ENCODE measurements at places on chromosomes 2 and 18.

DNA sequence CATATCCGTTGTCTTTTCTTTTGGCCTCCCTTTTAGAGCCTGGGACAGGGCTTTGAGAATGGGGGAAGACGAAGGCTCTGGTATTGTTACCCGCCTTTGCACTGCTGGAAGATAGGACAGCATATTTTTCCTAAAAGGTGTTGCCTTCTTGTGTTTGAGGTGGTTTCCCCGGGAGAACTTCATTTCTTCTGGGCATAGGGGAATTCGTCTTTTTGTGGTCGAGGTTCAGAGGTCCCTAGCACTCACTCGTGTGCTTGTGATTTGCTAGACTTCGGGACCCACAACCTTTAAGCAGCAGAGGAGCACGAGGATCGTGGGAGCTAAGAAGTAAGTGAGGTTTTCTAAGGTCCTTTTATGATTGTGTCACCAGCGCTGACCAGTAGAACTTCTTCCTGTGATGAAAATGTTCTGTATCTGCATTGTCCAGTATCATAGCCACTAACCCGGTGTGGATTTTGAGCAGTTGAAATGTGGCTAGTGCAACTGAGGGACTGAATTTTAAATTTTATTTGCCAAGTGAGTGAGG lies 611 bp downstream of the ZNF512 start:
- DNase-seq: peak; percentile 12

- DNase-seq: no peak
Measured at GRCh38 chr18:44500808-44501610, 179.7 kb upstream of the SETBP1 start.

DNA sequence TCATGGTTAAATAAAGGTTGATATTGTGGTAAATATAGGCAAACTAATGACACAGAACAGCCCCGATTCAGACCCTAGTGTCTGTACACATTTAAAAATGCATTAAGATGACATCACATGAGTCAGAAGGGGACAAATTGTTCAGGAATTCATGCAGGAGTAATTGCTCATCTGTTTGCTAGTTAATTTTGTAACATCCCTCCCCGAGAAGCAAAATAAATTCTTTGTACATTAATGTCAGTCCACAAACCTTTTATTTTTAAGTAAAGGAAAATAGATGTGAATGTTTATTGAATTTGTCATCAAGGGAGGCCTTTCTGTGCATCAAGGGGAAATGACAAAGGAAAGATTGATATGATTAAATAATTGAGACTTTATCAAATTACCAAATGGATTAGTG lies 69.9 kb downstream of the SH3BP4 start:
- peak; percentile 95 for DNase-seq

DNA sequence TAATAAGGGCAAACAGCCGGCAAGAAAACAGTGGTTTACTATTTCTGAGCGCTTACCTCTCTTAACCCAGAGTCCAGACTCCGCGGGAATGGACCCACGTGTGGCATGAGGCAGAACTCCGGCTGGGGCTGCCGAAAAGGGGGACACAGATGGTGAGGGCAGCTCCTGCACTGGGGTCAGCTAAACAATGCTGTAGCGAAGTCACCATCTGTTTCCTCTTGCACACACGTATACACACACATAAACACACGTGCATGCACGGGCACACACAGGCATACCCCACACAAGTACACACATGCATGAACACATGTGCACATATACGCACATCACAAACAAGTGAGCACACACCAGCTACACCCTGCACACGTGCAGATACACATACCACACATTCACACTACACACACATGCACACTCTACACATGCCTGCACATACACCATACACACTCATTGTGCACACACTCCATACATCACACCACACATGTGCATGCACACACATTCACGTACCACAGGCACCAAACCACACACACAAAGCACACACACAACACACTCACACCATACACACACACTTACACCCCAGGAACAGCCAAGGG lies 105.9 kb upstream of the ID2 start:
- DNase-seq: no peak

GRCh38 chr2:68766376-68766845 lies 31.8 kb downstream of the ARHGAP25 start:
- DNase-seq: peak; percentile 10

- DNase-seq: no peak
Measured at GRCh38 chr2:231337807-231338759, 57.4 kb upstream of the B3GNT7 start.

GRCh38 chr2:33412920-33413319 lies 63.5 kb upstream of the RASGRP3 start:
- peak; percentile 70 for DNase-seq

Measured in M059J (cell line).